ENCODE measurements at places on chromosomes 13 and 19.

DNA sequence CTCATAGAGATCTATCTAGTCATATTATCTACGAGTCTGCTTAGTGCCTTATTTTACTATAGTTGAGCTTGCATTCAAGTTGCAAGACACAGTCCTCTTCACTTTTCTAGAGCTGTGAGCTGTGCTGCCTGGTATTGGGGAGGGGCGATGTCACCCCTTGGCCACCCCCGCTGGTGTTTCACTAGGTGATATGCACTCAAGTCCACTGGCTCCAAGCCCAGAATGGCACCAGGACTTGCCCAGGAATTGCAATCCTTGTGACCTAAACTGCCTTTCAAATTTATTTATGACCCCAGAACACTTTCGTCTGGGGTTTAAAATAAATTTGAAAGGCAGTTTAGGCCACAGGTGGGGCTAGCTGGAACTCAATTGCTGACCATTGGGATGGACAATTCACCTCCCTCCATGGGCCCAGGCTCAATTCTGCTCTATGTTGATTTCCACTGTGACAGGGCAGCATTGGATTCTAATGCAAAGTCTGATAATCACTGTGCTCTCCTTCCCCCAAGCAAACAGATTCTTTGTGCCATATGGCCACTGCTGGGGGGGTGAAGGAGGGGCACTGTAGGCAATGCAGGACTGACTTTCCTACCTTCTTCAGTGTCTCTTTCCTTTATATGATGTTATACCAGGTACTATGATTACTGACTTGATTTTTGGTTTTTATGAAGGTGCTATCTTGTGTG is 1244.2 kb upstream of the MIR17HG start:
- DNase-seq = no peak

- DNase-seq = no peak
These were observed 29.2 kb downstream of the ZNF45 start for GRCh38 chr19:43905897-43906296.

GRCh38 chr13:51919531-51919930 is 57.8 kb downstream of the CCDC70 start:
- no peak for DNase-seq

- DNase-seq = no peak
These were observed 32.6 kb downstream of the UBL3 start for GRCh38 chr13:29817604-29818378.

DNA sequence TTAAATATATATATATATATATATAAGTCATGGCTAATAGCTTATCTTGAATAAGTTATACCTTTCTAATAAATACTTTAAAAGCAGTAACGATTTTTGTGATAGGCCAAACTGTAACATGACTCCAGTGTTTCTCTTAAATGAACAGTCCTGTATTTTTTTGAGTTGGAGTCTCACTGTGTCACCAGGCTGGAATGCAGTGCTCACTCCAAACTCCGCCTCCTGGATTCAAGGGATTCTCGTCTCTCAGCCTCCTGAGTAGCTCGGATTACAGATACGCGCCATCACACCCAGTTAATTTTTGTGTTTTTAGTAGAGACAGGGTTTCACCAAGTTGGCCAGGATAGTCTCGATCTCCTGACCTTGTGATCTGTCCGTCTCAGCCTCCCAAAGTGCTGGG is 814.2 kb upstream of the SLITRK5 start:
- DNase-seq = peak; percentile 13

DNA sequence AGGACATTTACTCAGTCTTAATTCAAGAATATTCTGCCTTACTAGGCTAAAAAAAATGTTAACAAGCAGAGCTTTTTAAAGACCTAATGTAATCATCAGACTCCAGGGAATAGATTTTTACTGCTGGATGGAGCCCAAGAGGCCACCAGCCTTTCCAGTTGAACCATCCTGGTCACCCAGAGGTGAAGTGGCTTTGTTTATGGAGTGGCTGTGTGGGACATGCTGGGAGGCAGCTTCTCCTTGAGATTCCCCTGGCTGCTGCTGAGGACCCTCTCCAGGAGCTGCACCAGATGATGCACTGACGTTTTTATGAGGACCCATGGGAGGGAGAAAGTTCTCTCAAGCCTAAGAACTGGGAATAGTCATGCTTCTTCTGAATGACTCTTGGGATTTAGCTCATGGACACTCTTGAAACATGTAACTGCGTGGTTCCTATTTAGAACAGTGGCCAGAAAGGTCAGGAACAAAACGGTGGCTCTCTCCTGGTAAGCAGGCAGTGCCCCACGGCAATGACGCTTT is 205.9 kb upstream of the MIR17HG start:
- DNase-seq = no peak

DNA sequence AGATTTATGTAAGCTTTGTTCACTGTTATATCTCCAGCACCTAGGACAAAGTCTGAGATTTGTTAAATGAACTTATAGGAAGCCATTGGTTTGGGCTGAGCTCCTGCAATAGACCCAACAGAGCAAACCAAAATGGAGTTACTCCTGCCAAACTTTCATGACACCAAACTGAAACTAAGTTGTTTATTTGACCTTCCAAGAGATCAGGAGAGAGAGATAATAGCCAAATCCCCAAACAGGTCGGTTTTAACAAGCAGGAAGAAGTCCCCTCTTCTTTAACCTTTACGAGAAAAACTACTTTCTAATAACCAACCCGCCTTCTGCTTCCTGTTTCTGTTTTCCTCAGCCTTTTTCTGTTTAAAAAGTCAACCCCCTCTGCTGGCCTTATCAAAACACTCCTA is 54.9 kb upstream of the ATP12A start:
- DNase-seq = no peak

DNA sequence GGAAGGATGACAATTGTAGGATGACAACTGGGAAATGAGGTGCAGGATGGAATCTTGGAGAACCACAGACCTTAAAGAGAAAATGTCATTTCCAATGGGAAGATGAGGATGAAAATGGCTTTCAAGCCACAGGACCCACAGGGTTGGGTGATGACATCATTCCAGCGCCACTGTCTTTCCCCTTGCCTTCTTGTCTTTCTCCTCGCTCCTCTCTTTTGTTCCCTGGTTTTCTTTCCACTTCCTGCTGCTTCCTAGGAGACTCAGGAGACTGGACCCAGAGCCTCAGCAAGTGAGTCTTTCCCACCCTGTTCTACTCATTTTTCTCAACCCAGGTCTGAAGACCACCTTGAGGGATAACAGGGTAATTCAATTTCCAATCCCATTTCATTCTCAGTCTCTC is 548.8 kb downstream of the FGF9 start:
- DNase-seq = no peak
